Upper lobe of left lung (tissue), 6 donors: ENCODE measurements at places on chromosomes 7 and 10.

- no peak for DNase-seq
These were observed 304.5 kb upstream of the FZD8 start for GRCh38 chr10:35946556-35946955.

GRCh38 chr10:76316234-76316633 lies 884.8 kb downstream of the LRMDA start:
- DNase-seq: no peak

DNA sequence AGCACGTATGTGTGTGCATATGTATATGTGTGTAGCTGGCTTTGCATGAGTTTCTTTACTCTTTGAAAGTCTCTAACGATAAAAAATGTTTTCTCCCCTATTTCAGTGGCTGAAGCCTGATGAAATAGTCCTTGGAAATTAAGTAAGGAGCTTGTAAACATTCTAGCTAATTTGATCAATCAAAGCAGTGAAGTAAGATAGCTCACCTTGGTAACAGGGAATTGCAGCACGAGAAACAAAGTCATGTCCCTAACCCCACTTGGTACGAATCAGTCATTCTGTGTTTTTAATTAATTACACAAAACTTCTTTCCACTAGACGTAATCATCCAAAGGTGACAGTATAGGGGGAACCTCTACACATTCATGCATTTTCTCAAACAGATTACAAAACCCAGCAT lies 41.5 kb downstream of the GPR37 start:
- no peak for DNase-seq

DNA sequence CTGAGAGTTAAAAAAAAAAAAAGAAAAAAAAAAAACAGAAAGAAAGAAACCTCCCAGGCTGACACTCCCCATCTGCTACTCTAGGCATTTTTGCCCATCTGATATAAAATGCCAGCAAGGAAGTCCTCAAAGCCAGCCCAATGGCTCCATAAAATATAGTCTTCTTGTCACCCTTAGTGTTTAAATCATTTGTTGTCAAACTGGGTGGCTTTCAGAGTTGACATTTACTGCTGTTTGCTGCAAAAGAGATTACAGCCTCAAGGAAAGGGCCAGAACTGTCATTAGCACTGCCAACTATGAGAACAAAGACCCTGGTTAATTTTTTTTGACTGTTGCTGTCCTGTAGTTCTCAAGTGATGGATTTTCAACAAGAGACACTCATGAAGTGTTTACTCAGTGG lies 86.5 kb downstream of the TRIL start:
- no peak for DNase-seq

- DNase-seq: peak; percentile 15
These were observed 5.6 kb upstream of the AIFM2 start for GRCh38 chr10:70137927-70138883.

GRCh38 chr10:69451209-69451783 lies at the start of gene TSPAN15:
TSPAN15 (plus strand) TSS chr10:69451465; CDS start chr10:69451595, 130 bp downstream.
- peak; percentile 97 for DNase-seq

GRCh38 chr7:80410081-80410480 lies 101.8 kb downstream of the GNAT3 start:
- no peak for DNase-seq

GRCh38 chr10:71587941-71588573 lies 131.5 kb downstream of the C10orf105 start:
- no peak for DNase-seq
